ENCODE measurements at places on chromosomes 5 and 9.

DNA sequence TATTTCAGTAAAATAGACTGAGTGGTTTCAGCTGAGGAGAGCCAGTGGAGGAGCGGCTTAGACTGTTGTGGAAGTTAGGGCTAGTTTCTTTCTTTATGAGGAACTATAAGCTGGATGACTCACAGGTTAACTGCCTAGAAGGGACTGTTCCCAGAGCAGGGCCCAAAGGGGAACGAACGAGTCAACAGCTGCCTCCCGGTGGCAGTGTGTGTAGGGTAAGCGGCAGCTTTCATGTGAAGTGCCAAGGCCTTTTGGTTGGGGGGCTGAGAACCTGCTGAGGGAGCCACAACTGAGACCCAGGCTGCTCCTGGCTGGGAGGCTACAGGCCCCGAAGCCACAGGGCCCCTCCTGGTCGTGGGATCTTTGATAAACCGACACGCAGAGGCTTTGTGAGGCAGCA lies 7.0 kb downstream of the SQSTM1 start:
- DNase-seq = no peak

DNA sequence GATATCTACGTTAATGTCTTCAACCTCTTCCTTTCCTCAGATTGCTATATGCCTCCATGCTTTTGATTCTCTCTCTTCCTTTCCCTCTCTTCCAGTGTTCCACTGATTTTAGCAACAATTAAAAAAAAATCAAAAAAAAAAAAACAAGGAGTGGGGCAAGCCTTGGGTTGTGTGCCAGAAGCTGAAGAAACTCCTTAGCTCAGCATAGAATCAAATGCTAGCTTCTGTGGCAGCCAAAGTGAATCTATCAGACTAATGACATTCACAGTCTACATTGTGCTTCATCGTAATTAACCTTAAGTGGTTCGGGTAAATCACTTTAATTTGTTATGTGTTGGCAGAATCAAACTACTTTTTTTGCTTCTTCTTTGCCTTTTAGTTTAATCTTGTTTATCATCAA lies 237.3 kb downstream of the TMEM167A start:
- DNase-seq = no peak

- DNase-seq = no peak
Measured at GRCh38 chr5:122639864-122640263, 135.0 kb upstream of the SNX2 start.

DNA sequence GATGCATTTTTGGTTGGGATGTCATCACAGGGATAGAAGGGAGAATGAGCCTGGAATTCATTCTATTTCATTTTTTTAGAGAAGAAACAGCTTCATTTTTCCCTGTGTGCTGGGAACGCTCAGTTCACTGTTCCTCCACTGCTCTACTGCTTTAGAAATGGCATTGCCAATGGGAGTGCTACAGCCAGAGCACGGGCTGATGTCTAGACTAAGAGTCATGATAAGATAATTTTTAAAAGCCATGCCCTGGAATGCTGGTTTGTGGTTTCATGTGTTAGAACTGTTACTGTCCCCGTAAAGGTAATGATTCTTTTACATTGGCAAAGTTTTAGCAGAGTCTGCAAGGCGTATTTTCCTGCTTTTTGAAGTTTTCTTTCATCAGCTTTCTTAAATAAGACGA lies 119.6 kb downstream of the SEMA6A start:
- no peak for DNase-seq

DNA sequence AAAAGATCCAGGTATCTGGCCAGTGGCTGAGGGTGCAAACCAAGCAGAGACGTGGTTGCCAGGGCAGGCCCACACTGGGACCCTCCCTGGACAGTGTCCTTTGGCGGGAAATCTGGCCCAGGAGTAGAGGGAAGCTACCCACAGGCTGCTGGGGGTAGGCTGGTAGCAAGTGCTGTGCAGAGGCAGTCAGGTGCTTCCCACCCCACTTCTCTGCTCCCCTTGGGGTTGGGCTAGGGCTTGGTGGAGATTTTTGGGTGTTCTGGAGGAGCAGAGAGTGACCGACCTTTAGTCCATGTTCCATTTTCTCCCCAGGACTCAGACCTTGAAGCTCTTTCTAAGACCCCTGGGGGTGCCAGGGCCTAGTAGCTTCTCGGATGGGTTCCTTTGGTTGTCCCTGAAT lies 5.6 kb downstream of the PRDM12 start:
- DNase-seq = no peak

DNA sequence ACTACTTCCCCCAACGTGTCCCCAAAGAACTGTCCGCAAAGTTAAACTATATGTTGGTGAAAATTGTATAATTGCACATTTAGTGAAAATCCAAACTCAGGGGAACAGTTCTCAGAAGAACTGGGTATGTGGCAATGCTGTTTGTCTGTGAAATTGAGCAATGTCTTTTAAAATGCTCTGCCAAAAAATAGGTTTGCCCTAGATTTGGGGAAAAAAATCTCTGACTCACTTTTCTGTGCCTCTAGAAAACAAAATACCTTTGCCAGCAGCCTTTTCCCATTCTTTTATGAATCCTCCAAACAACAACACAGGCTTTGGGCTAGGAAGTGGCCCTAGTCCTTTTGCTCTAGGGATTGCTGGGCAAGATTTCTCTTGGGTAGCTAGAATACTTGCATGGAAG lies 37.4 kb upstream of the ZNF608 start:
- no peak for DNase-seq

DNA sequence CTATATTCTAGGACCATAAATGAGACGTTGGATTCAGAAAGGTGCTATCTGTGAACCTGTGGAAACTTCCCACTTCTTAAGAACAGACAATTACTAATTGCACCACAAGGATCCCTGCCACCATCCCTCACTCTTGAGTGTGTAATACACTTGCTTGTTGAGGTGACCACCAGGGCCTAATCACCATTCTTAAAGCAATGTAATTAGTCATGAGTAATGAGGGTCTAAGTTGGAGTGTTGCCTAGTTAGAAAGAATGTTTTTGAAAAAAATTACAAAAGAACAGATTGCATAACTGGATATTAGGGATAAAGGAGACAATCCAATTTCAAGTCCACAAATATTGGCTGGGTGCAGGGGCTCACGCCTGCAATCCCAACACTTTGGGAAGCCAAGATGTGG lies 56.9 kb upstream of the TRIO start:
- no peak for DNase-seq

DNA sequence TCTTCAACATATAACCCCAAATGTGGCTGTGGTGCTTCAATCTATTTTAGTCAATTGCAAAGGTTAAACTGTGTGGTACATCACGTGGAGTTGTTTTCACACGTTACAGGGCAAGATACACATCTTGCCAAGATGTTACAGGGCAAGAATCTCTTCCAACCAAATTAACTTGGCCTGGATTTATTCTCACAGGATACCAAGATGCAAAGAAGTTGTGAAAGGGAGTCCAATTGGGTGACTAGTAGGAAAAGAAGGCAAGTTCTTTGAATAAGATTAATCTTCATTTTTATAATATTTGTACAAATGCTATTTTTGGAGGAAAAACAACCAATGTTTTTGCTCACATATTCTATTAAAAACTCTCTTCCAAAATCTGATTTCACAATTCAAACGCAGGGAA lies 4.8 kb upstream of the IFNA8 start:
- DNase-seq = no peak

DNA sequence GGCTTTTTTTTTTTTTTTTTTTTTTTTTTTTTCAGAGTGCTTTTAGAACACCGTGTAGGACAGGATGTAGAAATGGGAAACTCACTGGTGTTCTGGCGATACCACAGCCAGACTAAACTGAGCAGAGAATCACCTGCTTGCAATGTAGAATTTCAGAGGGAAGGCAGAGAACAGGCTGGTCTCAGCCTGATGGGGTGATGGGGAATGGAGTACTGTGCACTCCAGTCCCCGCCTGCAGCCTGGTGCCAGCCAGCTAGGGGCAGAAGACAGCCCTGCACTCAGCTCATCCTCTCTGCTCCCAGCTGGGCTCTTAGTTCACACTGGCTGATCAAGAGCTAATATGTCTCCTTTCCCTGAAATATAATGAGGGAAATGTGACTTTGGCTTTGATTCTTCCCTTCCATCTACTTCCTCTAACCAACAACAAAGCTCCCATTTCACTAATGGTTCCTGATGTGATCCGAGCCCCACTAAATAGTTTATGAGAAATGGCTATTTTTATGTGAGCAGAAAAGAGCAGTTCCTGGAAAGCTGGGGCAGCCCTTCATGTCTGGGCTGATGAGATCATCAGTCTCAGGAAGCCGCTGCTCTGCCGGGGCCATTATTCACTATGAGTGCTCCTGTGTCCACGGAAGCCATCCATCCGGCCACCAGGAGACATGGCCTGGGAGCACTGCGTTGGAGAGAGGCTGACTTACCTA lies 209.7 kb downstream of the GADD45G start:
- no peak for DNase-seq

- no peak for DNase-seq
Measured at GRCh38 chr9:74277532-74277931, 219.6 kb upstream of the RORB start.

DNA sequence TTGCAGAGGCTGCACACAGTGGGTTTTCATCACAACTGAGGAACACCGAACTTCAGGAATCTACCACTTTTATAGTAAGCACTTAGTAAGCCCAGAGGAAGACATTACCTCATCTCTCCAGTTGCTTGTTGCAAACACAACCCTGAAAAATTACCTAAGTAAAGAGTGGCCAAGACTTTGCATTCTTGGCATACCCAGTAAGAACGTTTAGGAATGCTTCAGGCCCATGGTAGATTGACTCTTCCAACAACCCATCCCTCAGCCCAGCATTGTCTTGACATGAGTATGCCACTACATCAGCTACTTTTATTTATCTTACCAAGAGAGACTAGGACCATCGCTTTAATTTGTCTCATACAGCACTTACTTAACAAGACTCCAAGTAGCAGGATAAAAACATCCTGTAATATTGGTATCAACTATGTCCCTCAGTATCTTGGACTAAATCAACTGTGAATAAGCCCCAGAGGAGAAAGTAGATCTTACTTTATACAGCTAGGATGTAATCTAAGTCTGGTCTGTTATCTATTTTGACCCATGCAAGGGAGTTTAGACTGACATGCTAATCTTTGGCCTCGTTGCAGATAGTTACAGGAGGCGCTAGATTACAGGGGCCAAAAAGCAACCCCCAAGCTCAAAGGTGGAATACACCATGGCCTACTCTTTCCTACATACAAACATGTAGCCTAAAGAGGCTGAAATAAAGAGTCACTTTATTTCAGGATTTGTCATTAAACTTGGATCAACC lies 114.9 kb downstream of the INVS start:
- no peak for DNase-seq

- DNase-seq = no peak
Measured at GRCh38 chr9:107650321-107650720, 160.8 kb upstream of the KLF4 start.

GRCh38 chr5:83199126-83199525 lies 121.8 kb downstream of the XRCC4 start:
- no peak for DNase-seq

GRCh38 chr9:91164724-91165520 lies 196.8 kb downstream of the AUH start:
- DNase-seq = no peak

GRCh38 chr9:9099646-9100045 lies 1300.1 kb upstream of the DMAC1 start:
- DNase-seq = no peak

- no peak for DNase-seq
Measured at GRCh38 chr5:142017832-142018427, 5.1 kb upstream of the GNPDA1 start.

DNA sequence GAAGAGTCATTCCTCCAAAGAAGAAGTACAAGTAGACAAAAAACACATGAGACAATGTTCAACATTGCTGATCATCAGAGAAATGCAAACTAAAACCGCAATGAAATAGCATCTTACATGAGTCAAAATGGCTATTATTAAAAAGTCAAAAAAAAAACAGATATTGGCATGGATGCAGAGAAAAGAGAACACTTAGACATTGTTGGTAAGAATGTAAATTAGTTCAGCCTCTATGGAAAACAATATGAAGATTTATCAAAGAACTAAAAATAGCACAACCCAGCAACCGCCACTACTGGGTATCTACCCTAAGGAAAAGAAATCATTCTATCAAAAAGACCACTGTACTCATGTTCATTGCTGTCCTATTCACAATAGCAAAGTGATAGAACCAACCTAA lies 157.5 kb downstream of the CHSY3 start:
- no peak for DNase-seq

DNA sequence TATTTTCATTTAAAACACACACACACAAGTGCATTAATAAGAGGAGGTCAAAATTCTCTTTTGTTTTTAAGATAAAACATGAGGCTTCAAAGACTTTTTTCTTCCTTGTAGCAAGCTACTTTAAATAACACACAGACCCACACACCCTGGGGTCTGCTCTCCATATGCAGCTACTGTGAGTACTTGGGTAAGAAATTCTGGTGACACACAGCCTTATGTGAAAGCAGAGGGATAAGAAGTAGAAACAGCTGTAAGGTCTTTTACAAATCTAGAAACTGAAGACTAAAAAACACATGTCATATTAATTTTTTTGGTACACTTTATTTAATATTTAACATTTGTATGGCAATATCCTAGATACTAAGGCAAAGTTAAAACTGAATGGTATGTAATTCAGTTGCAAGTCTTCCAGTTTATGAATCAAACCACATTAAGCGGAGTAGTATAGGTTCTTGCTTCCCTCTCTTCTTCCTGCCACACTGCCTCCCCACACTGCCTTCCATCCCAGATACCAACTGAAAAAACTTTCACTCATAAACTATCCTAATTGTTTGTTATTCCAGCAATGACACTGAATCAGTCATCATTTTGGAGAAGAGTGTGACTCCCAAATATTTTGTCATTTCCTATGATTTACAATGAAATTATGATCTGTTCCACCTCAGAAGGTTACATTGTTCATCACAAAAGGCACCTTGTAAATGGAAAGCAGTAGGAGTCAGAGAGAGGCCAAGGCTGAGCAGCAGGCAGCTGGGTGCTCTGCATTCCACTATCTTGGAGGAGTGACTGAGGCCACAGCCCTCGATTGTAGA lies 92.0 kb downstream of the PLCXD3 start:
- DNase-seq = no peak
